ENCODE measurements at places on chromosomes 5 and 9.

DNA sequence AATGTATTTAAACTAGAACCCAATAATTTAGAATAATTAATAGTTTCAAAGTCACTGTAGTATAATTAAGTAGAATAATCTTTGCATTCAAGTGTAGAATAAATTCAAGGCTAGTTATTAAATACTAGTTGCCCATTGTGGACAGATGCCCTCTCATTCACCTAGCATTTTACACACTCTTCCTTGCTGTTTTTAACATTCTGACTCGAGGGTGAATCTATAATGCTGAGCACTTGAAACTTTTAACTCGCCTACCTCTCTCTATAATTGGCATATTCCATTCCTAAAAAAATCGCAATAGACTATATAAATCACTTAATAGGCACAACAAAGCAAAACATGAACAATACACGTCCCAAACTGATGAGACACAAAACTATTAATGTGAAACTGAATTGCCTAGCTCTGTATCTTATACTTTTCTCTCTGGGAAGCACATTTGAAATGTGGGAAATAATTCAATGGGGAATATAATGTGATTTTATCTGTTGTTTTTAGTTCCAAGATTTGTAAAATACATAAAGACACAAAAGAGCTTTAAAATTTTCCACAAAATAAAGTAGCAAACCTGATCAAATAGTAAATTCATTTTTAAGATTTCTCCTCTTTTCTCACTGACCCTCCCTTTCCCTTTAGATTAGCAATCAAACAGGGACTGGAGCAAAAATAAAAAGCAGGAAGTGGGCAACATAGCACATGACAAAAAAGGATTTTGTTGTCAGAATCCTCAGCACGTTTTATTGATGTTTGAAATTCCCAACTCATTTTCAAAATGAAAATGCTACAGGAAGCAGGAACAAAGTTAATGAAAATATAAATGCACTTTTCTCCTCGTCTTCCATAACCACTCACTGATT is 295.6 kb downstream of the PDE4D start:
- no peak for DNase-seq

- DNase-seq: no peak
These were observed 128.6 kb downstream of the SPATA31D1 start for GRCh38 chr9:82117026-82117811.

- DNase-seq: no peak
These were observed 33.3 kb downstream of the FBXL7 start for GRCh38 chr5:15533129-15533893.

GRCh38 chr5:112480501-112480900 is 61.4 kb upstream of the EPB41L4A start:
- no peak for DNase-seq

- no peak for DNase-seq
These were observed 180.4 kb upstream of the TRIM32 start for GRCh38 chr9:116506685-116507084.

GRCh38 chr9:18238254-18238653 is 235.7 kb upstream of the ADAMTSL1 start:
- DNase-seq: no peak

DNA sequence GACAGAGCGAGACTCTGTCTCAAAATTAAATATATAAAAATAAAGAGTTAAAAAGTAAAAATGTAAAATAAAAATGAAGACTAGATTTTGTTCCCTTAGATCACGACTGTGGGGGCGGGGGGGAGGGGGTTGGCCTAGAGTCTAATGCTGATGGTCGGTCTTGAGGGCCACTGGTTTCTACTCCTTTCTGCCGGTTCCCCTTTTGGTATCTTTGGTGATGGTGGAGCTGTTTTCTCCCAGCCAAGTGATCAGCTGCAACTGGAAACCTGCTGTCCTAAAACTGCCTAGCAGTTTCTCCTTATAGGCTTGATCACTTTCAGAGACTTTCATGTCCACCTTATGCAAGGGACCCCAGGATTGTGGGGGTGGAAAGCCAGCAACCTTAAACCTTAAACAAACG is 1.1 kb downstream of the SRD5A1 start:
- no peak for DNase-seq

- DNase-seq: no peak
These were observed 4.4 kb upstream of the MSX2 start for GRCh38 chr5:174719793-174720611.

- DNase-seq: no peak
These were observed 164.4 kb downstream of the GIN1 start for GRCh38 chr5:102955488-102955887.

DNA sequence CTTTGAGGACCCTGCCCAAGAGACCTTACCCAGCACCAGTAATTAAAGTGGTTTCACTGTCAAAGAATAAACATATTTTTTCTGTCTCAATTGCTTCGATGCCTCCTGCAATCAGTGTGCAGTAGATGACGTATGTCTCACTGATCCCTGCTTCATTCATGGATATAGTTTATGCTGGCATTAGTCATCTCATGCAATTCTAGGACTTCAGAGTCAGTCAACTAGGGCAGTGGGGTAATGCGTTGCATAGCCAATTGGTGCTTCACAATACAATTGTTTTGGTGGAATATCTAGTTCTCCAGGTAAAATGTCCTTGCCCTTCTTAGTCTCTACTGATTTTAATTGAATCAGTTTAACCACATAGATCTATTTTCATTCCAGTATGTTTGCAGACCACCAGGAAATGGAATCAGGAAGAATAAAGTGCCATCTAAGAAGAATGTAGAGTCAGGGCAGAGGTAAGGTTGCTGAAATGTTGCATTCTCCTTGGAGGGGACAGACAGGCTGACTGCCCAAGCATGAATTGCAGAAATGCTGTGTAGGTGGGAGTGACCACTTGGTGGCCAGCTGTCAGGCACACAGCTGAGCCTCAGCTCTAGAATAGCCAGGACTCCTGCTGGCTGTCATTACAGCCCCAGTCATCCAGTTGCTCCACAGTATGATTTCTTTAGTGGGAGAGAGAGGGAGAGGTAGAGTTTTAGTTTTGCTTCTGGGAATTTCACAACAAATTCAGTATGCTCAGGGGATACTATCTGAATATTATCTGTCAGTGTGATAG is 73.5 kb upstream of the MEGF10 start:
- no peak for DNase-seq

DNA sequence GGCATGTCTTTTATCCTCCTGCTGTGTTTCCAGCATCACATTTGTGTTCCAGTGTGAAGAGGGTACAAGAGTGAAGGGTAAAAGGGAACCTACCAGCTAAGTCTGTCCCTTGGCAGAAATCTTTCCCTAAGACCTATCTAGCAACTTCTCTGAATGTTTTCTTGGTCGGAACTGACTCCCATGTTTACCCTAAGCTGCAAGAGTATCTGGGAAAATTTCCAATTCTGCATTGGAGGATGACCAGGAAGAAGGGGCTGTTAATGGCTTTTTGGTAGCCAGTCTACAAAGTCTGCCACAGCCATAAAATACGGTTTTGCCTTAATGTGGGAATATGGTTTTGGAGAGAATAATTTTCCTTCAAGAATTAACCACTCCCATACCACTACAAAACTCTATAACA is 75.1 kb downstream of the MAST4 start:
- no peak for DNase-seq

GRCh38 chr5:103587185-103587748 is 24.7 kb upstream of the NUDT12 start:
- no peak for DNase-seq

GRCh38 chr9:79809931-79810330 is 238.2 kb downstream of the TLE4 start:
- no peak for DNase-seq

GRCh38 chr9:87324613-87325194 is 173.0 kb upstream of the DAPK1 start:
- DNase-seq: no peak

DNA sequence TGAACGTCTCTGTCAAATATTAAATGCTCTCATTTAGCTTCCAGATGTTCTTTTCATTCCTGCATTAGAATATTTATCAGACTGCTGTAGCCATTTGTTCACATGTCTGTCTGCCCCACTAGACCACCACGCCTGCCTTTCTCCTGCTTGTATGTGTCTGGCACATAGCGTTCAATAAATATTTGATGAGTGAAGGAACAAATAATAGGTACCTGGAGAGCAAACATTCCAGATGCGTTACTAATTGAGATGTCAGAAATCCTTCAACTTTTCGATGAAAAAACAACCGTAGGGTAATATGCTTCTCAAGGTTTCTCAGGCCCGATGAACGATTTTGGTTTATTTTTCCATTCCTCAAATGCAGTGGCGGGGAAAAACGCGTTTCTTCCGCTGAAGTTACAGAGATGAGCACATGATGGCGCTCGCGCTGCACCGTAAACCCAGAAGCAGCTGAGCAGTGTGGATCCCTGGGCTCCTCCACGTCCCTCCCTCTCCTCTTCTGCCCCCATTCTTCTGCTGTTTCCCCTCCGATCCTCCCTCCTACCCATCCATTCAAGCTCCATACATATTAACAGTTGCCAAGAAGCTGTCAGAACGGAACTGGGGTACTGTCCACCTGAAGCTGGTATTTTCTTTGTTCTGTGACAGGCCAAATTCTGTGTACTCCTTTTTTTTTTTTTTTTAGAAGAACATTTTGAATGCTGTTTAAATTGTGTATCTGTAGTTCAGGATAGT is 245.4 kb downstream of the MPDZ start:
- peak; percentile 60 for DNase-seq

GRCh38 chr5:170493028-170493820 is 10.6 kb upstream of the KCNIP1 start:
- DNase-seq: no peak

- DNase-seq: no peak
These were observed 58.2 kb downstream of the DRD1 start for GRCh38 chr5:175385691-175386362.

DNA sequence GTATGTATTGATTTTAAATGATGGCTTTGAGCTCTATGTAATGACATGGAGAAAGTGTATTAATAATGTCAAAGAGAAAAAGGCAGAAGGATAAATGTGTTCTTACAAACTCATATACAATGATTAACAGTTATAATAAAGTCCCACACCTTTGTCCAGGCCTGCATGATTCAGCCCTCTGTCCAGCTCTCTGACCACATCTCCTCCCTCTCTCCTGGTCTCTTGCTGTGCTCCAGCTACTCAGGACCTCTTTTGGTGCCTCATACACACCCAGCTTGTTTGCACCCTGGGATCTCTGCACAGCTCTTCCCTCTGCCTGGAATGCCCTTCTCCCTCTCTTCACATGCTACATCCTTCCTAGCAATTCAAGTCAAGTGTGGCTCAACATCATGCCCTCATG is 37.5 kb upstream of the DMRT1 start:
- DNase-seq: no peak

DNA sequence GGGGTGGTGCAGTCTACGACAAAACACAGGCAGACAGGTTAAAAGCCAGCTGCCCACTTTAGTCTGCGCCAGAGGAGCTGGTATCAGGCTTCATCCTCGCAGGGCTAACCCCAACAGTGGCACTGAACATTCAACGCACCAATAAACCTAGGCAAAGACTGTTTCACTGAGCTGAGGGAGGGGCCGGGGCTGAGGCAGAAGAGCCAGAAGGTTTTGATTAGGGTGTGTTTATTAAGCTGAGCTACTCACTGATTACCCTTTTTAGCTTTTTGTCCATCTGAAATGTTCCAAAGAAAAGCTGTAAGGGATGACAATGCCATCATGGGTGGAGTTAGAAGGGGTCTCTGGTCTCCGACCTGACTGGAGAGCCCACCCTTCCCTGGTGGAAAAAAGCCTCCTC is 1.4 kb downstream of the ZMYND19 start:
- no peak for DNase-seq

DNA sequence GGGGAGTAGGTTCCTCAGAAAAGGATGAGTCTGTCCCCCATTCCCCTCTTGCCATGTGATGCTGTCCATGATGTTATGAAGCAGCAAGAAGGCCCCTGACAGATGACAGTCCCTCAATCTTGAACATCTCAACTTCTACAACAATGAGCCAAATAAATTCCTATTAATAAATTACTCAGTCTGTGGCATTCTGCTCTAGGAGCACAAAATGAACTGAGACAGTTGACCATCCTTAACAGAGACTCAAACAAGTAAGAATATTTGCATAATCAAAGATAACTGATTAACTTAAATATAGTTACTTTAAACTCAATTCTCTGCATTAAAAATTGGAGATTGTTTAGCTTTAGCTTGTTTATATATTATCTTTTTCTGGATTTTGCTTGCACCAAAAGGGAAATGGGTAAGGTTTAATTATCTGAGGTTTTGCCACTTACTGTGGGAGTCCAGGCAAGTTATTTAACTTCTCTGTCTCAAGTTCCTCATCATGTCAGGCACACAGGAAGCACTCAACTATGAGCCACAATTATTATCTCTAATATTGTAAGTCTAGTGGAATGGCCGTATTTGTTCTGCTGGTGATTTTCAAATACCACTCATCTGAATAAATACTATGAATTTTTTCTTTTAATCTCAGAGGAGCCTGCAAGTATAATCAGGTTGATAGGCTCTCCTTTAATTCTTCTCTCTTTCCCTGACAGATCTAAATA is 162.9 kb downstream of the TSSK1B start:
- no peak for DNase-seq

- DNase-seq: no peak
These were observed 1.8 kb upstream of the CFAP95 start for GRCh38 chr9:69818750-69819345.

DNA sequence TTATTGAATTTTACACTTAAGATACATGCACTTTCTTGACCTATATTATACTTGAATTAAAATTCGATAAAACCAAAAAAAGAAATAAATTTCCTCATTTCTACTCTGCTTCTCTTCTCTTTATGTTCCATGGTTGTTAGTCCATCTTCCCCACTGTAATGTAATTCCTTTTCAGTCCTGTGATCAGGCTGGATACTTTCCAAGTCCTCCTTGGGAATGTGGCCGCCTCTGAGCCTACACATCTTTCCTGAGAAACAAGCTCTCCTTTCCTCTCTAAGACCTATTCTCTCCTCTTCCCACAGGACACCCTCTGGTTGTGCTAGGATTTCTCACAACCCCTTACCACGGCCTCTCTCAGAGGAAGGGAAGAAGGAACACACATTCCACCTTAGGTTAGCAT is 285.1 kb downstream of the DNAH5 start:
- DNase-seq: no peak

DNA sequence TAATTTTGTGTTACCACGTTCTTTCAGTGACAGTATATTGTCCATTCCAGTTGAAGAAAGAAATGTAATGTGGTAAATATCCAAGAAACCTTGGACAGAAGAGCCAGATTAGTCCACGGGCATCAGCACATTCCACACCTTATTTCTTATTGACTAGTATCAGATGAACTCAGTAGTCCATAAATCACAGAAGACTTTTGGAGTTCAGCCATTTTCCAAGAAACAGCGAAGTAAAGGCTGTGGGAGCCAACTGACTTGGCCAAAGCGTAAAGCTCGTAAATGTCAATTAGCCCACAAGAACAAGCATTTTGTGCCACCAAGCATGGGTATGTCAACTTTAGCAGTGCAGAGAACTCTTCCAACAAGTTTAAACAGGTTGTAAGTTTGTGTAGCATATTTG is 60.2 kb upstream of the STARD4 start:
- DNase-seq: no peak

GRCh38 chr5:126562823-126563222 is 32.2 kb downstream of the ALDH7A1 start:
- DNase-seq: no peak

DNA sequence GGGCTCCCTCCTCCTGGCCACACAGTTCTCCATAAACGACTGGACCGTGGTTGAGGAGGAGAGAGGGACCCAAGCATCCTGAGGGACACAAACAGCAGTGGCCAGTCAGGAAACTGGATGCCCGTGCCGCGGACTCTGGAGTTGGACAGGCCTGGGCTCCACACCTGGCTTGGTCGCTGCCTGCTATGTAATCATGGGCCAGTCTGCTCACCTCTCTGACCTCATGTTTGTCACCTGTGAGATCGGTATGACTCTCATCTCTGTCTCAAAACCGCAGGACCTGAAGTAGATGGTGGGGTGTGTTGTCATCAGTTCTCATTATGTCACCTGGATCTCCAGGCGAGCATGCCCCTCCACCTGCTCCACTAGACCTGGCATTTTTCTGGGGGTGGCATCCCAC is 14.5 kb downstream of the CXXC5 start:
- no peak for DNase-seq

Data from mucosa of gallbladder (tissue), 1 donor.